ENCODE measurements at places on chromosomes 1 and 21. TPM values are rescaled to one million over a fixed set of nuclear protein-coding genes. Genes with fewer than 3 reads are reported as not detected.

GRCh38 chr21:33024201-33025103, 1.3 kb upstream of the OLIG2 start:
- DNase-seq, result no peak

- no peak for DNase-seq
Observed at GRCh38 chr1:228174482-228175315, 9.1 kb downstream of the IBA57 start.

DNA sequence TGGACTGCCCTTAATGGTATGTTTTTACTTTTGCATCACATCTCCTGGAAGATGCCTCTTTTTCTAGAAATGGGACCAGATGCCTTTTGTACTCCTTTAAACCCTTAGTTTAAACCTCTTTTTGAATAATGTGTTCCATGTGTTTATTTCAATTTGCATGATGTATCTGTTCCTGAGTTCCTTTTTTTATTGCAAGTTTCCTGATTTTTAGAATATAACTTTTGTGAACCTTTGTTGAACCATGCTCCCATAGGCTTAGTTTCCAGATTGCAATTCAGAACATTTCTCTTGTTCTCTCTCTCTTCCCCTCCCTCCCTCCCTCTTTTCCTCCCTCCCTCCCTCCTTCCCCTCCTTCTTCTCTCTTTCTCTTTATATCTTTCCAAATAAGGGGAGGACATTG, 81.9 kb downstream of the RGL1 start:
- no peak for DNase-seq

DNA sequence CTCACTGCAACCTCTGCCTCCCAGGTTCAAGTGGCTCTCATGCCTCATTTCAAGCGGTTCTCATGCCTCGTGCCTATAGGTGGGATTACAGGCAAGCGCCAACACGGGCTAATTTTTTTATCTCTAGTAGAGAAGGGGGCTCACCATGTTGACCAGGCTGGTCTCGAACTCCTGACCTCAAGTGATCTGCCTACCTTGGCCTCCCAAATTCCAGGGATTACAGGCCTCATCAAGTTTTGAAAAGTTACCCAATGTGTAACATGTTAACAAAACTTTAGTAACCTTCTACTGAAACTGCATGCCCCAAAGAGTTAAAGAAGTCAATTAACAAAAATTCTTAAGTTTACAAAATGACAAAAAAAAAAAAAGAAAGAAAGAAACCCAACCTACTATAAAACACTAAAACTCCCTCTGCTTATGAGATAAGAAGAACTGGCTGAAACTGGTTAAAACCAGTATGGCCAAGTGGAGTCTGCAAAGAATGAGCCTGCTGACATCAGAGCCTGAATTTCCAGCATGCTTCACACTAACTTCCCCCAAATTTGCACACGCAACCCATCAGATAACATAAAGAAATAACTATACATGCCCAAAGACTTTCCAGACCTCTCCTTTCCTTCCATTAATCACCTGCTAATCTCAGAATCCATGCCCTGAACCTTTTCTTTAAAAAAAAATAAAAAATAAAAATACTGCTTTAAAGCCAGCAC, 25.5 kb upstream of the PSMG1 start:
- DNase-seq, result no peak

DNA sequence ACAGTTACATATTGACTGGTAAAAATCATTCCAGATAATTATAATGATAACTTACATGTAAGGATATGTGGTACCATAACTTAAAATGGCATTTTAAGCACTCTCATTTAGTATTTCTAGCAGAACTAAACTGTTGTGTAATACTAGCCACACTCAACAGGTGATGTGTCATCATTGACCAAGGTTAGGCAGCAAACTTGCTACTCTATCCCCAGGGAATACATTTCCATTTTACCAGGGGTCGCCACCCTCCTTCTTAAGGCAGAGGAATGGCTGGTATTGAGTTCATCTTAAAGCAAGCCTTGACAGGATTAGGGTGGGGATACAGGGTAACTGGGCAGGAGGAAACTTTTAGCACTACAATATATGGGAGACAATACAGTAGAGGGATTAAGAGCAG, 259.8 kb upstream of the CAMK1G start:
- no peak for DNase-seq

DNA sequence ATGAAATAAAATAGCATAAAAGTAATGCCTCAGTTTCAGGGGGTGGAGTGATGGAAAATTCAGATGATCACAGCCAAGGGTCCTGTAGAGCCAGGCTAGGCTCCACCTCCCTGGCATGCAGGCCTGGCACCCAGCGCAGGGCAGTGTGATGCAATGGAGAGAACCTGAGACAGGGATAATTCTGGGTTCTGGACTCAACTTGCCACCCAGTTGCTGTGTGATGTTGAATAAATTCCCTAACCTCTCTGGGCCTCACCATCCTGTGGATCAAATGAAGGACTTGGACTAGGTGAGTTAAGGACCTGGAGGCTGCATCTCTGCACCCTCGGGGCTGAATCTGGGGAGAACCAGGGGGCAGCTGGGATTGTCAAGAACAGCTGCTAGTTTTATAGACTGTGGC, 17.0 kb downstream of the PADI2 start:
- no peak for DNase-seq

- DNase-seq, result no peak
Observed at GRCh38 chr1:97500760-97501159, 420.1 kb downstream of the DPYD start.

- DNase-seq, result no peak
Observed at GRCh38 chr1:111792249-111792648, 36.5 kb downstream of the DDX20 start.

DNA sequence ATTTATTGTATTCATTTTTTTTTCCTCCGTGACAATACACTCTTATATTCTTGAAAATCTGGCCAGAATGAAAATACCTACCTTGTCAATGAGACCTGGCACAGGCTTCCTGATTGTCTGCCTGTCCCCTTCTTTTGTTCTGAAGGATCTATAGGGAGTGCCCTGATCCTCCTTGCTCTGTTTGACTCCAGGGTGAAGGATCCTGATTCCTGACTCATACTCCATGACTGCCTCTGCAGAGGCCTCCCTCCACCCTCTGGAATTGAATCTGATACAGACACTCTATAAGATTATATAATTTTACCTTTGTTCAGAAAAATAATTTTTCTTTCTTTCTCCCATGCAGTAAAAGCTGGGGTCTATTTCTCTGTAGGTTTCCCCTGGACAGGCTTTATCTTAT, 116.2 kb downstream of the HMCN1 start:
- no peak for DNase-seq

- no peak for DNase-seq
Observed at GRCh38 chr1:76862447-76862846, 4.8 kb upstream of the ST6GALNAC5 start.

GRCh38 chr1:222107975-222108374, 366.1 kb upstream of the DUSP10 start:
- no peak for DNase-seq

DNA sequence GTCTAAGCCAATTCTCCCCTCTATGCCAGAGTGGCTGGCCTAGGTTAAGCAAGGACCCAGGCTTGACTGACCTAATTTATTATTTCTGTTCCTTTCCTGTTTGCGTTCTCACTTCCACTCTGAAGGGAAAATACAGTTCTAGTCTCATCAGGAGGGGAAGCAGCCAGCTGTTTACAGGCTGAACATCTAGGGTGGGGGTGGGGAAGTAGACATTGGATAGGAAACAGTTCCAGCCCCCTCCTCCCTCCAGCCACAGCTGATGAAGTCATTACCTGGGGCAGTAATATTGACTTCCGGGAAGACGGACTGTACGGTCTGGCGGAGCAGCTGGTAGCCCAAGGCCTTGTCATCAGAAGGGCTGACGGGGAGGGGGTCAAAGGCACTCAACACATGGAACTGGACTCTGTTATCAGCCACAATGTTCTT, 17.6 kb downstream of the PM20D1 start:
- DNase-seq, result peak; percentile 37

- no peak for DNase-seq
Observed at GRCh38 chr1:160090760-160091159, 7.7 kb downstream of the IGSF8 start.

DNA sequence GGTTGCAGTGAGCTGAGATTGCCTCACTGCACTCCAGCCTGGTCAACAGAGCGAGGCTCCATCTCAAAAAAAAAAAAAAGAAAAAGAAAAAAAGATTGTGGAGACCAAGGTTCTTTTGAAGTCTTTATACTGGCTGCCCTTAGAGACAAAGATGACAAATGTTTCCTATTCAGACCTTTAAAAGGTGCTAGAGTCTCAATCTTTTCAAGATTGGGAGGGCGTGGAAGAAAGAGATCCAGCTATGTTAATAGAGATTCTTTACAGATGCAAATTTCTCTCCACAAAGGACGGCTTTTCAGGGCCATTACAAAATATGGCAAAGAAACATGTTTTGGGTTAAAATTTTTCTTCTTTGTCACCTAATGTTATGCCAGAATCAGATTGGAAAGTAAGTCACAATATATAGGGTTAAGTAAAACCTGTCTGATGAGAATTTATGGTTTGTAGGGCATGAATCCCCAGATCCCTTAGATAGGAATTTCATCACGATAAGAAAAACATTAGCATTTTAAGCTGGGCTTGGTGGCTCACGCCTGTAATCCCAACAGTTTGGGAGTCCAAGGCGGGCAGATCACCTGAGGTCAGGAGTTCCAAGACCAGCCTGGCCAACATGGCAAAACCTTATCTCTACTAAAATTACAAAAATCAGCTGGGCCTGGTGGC, 13.0 kb upstream of the MORC3 start:
- DNase-seq, result no peak

GRCh38 chr1:18805925-18806849, 53.3 kb downstream of the TAS1R2 start:
- DNase-seq, result no peak

DNA sequence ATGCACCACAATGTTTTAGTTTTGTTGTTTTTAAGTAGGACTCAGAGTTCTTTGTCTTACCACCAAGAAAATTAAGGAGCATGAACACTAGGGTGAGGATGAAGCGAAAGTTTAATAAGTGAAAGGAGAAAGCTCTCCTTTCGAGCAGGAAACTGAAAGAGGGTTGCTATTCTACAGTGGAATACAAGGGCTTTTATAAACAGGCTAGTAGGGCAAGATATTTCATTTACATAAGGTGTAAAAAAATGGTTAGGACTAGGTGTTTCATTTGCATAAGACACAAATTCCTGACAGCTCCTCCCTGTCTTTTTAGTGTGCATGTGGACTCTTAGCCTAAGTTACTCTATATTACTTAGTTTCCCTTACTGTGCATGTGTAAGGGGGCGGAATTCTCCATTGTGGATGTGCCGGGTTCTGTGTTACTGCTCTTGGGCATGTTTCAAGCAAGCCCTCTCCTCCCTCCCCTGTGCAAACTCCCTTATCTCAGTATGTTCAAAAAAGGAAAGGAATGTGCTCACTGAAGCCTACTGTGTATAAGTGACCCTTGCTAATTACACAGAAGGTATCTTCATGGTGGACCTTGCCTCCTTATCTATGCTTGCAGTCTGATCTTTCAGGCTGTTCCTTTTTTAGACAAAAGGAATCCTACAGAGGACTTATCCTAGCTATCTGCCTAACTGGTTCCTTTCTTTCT, 7.3 kb downstream of the TSHB start:
- no peak for DNase-seq

- DNase-seq, result no peak
Observed at GRCh38 chr1:4573526-4573925, 80.9 kb upstream of the AJAP1 start.

GRCh38 chr1:90417126-90417525, 300.0 kb downstream of the BARHL2 start:
- no peak for DNase-seq

- no peak for DNase-seq
Observed at GRCh38 chr1:233554037-233554436, 59.9 kb upstream of the KCNK1 start.

DNA sequence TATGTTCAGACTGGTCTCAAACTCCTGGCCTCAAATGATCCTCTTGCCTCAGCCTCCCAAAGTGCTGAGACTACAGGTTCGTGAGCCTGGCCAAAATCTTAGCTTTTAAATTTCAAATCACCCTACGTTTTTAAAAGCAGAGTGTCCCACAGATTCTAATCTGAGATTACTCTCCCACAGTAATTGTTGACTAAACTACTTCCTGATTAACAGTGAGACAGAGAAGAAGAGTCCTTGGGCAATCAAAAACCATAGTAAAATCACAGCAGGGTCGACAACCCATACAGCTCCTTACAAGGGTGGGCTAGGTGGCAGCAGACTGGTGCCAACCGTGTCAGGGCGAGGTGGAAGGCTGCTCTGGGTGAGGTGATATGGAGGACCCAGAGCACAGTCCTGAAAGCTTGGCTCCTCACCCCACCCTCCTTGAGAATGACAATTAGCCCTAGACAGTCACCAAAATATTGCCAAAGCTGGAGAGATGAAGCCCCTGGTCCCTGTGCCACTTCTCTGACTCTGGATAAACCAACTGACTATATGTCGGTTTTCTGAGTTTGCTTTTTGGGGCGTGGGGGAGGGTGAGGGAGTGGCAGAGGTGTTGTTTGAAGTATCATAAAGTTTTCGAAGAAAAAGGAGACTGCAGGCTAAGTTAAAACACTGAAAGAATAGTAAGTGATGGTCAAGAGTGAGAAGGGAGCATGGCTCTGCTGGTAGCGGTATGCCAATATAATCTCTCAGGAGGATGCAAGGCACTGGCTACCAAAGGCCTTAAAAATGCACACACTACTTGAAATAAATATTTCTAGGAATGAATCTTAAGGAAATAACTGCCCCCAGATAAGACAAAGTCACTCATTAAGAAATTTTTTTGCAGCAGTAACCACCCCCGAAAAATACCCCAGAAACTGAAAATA, 86.8 kb downstream of the SLC45A1 start:
- DNase-seq, result no peak

DNA sequence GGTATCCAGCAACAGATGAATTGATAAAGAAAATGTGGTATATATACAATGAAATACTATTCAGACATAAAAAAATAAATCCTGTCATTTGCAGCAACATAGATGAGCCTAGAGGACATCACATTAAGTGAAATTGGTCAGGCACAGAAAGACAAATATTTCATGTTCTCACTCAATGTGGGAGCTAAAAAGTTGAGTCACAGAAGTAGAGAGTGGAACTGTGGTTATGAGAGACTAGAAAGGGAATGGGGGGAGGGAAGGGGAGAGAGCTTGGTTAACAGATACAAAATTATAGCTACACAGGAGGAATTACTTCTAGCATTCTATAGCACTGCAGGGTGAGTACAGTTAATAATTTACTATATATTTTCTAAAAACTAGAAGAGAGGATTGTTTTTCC, 37.1 kb upstream of the SERPINC1 start:
- DNase-seq, result no peak

GRCh38 chr1:205481629-205482151, 22.8 kb upstream of the CDK18 start:
- DNase-seq, result no peak

GRCh38 chr1:170273291-170274130, 127.8 kb downstream of the NTMT2 start:
- peak; percentile 22 for DNase-seq

DNA sequence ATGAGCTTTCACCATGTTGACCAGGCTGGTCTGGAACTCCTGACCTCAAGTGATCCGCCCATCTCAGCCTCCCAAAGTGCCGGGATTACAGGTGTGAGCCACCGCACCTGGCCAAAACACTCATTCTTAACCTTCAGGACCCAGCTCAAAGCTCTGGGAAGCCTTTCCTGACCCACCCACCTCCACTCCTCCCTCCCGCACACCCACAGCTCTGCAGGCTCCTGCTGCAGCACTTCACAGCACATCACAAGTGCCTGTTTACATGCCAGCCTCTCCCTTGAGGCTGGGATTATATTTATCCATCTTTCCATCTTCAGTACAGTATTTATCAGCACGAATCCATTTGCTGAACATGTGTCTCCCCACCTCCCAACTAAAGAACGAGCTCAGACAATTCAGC, 14.9 kb downstream of the SLC9A1 start:
- no peak for DNase-seq

TPTE gene
- total RNA-seq, result not detected

CNR2 gene
- total RNA-seq, result not detected

PHC2 gene
- 41.8 TPM for total RNA-seq

CRYAA gene
- not detected for total RNA-seq

ZSWIM5 gene
- total RNA-seq, result 3.6 TPM

EPHA10 gene
- 2.0 TPM for total RNA-seq

Measured in body of pancreas (tissue), 4 donors.